ENCODE measurements at places on chromosomes 4 and X.

DNA sequence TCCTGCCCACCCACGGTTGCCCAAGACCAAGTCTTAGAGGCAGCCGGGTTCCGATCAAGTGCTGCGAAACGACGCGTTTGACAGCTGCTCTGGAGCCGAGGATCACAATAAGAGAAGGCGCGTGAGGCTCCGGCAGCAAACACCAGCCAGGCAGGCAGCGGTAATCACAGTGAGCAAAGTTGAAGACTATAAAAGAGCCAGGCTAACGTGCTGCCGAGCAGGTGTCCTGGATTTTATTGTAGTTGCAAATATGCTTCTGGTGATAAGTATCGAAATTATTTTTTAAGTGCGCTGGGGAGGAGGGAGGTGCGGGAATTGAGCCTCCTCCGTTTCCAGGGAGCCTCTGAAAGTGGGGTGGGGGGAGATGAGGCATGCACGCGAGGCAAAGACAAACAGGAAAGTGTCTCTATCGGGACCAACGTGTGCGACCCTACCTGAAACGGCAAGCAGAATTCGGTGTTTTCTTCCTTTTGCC lies 590 bp downstream of the GABRA2 start:
- DNase-seq = peak; percentile 46

- no peak for DNase-seq
Measured at GRCh38 chr4:105248613-105249012, 101.9 kb downstream of the TET2 start.

DNA sequence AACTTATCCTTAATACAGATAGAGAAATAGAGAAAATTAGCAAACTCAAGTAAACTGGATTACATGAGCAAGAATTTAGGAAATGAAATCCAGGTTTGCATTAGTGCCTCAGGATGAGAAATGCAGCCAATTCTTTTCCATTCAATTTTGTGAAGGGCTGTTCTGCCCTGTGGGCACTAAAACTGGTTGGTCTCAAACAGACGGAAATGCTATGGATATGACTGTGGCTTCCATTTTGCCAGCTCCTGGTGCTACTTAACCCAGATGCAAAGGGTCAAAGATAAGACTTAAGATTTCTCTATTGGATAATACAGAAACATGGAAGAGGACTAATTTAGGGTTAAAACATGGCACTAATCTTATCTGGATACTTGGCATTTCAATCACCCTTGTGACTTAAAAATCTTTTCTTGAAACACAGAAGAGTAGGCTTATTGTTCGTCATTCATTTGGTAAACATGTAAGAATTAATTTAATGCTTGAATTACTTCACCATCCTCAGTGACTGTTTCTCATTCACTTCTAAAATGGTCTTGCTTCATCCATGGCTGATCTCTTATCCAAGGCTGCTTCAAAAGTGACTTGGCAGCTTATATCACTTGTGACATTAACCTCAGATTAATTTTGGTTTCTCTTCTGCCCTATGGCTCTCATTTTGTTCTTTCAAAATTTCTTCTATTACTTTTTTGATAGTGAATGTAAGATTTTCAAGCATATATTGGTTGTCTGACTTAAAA lies 1008.7 kb downstream of the GLUD2 start:
- no peak for DNase-seq

DNA sequence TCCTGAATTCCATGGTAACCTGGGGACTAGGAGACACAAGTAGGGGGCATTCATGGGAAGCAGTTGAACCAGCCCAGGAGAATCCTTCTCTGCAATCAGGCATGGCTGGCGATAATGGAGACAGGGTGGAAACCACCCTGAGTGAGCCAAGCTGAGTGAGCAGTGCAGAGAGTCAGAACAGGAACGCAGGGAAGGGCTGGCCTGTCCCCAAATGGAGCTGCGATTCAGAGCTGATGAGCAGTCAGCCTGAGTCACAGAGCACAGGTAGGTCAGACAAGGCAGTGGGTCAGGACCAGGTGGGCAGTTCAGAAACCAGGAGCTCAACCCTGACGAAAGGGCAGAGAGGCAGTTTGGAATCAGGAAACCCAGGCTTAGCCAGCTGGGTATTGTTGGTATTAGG lies 129.0 kb downstream of the BTC start:
- DNase-seq = no peak

GRCh38 chr4:88653371-88653946 lies 44.2 kb downstream of the NAP1L5 start:
- no peak for DNase-seq

- no peak for DNase-seq
Measured at GRCh38 chrX:3141031-3141430, 99.8 kb downstream of the ARSF start.

- DNase-seq = no peak
Measured at GRCh38 chrX:154715825-154716224, 35.1 kb downstream of the GAB3 start.

DNA sequence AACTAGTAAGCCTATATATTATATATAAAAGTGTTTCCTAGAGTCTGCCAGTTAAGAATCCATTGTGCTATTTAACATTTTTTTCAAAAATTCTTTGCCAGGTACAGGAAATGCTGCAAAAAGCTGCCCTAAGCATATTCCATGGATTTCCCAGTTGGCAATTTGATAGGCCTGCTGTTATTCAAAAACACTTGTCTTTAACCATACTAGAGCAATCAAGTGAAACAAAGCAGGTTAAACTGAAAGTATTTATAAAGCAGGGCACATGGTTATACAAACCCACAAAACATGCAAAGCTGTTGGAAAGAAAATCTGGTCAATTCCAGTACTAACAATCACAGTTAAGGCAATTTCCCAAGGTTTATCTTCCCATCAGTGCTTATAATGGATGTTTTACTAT lies 159.9 kb downstream of the UNC5C start:
- no peak for DNase-seq

DNA sequence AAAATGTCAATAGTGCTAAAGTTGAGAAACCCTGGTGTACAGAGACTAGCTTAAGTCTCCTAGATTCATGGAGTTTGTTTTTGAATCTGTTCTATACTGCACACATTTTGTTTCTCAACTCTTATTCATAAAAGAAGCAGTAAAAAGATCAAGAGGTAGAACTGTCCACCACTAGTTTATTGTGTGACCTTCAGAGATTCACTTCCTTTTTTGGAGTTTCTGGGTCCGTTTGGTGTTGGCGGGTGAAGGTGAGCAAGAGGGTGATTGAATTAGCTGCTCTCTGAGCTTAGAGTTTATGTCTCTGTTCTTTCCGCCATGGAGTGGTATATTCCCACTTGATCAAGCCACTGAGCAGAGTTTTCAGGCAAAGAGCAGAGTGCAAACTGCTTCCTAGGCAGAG lies 21.4 kb upstream of the PLAC1 start:
- no peak for DNase-seq

- no peak for DNase-seq
Measured at GRCh38 chrX:136745215-136746173, 35.2 kb downstream of the ARHGEF6 start.

- peak; percentile 77 for DNase-seq
Measured at GRCh38 chrX:17597836-17598439, 139.4 kb upstream of the SCML1 start.

DNA sequence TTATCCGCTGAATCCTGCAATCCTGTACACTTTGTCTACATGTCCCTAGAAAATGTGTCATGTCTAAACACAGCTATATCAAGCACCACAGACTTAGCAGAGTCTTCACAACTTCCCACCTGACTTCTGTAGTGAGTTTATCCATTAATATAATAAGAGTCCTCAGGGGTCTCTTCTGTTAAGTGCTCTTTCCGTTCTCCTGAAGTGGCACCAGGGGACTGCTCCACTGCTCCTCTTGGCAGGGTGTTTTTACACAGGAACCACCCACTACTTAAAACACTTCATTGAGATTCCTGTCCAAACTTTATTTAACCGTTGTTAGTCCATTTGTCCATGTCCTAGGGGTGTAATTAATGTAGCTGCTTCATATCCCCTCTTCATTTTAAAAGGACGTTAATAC lies 1000.4 kb downstream of the STPG2 start:
- DNase-seq = no peak

- no peak for DNase-seq
Measured at GRCh38 chr4:173477016-173477415, 53.0 kb downstream of the HAND2 start.

Measured in right hindlimb (tissue), 1 donor.